Effector CD4-positive, alpha-beta T cell (primary cell): ENCODE measurements at places on chromosomes 11 and 22.

DNA sequence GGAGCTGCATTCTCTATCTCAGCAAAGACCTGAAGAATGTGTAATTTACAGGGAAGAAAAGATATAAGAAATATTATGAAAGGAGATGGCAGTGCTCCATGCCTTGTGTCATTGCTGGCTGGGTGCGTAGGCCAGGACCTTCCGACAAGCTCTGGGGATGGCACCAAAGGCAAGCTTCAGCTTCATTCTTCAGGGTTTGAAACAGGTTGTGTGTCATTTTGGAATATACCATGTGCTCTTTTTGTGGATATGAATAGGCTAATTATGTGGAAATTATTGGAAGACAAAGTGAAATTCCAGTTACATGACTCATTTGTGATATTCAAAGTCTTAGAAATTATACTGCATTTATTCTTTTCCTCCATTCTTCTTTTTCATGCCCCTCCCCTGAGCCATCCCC, 5.7 kb upstream of the KIRREL3 start:
- no peak for DNase-seq

DNA sequence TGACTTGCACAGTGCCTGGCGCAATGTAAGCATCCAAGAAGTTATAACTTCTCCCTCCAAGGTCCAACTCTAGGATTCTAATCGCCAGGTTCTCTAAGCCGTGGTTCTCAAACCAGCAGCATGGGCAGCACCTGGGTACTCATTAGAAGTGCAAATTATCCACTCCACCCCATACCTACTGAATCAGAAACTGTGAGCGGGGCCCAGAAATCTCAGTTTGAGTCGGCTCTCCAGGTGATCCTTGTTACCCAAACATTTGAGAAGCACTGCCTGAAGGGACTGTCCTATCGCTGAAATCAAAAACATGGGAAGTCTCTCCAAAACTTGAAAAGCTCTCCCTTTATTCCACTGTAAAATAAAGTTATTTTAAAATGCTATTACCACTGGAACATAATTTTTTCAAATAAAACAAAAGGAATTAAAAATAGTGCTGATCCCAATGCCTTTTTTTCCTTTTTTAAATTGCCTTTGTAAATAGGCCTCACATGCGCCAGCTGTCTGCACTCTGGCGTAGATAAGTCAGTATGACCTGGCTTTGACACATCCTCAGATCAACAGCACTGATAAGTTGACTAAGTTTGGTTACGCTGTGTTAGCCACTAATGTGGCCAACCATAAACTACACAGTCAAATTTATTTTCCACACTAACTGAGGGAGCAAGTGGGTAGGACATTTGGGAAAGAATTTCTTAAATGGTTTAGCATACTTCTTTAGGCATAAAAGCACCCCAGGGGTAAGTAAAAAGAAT, 8.4 kb upstream of the CTR9 start:
- no peak for DNase-seq

GRCh38 chr11:66604155-66604554, 11.2 kb downstream of the CCS start:
- DNase-seq: no peak

DNA sequence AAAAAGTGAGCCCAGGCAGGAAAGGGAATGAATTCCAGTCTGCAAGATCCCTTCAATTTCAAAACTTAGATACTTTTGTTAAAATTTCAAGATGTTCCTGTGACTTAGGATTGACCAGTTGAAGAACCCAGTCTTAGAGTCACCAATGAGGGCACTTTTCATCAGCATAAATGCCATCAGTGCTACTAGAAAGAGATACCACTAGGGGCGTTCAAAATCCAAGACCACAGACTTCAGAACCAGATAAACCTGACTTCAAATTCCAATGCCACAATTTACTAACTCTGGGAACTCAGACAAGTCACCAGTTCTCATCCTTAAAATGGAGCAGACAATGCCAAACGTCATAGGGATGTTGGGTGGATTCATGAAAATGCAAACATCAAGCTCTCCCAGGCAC, 523.2 kb downstream of the BUD13 start:
- no peak for DNase-seq

- no peak for DNase-seq
Measured at GRCh38 chr22:36052505-36052941, 23.9 kb upstream of the RBFOX2 start.

GRCh38 chr11:60589611-60590010, 74.4 kb downstream of the MS4A13 start:
- no peak for DNase-seq

DNA sequence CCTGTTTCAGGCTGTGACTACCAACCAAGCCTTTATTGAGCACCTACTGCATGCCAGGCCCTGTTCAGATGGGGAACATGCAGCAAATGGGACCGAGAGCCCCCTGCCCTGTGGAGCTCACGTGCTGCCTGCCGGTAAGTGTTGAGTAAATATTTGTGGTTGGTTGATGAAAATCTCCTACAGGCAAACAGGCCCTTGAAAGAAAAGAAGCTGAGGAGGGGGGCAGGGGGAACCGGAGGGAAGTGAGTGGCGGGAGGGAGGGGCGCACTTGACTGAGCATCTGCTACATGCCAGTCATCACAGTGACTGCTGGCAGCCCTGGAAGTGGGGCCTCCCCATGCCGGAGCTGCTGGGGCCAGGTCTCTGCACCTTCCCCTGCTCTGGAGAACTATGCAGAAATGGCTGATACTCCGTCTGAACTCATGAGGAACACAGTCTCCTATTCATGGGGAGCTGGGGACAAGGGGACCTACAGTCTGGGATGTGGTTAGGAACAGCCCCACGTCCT, 34.2 kb downstream of the MACROD1 start:
- DNase-seq: no peak

DNA sequence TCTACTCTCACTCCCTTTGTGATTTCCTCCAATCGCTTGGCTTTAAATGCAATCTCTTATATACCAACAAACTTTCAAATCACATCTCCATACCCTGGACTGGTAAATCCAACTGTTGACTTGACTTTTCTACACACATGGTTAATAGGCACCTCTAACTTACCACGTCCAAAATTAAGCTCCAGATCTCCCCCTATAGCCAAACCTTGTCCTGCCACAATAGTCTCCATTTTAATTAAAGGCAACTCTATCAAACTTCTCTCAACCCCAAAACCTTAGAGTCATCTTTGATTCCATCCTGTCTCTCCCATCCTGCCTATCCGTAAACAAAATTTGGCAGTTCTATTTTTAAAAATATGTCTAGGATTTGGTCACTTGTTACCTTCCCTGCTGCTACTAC, 141.8 kb upstream of the DDI1 start:
- no peak for DNase-seq

GRCh38 chr11:83122050-83122449, 34.9 kb upstream of the PCF11 start:
- no peak for DNase-seq

DNA sequence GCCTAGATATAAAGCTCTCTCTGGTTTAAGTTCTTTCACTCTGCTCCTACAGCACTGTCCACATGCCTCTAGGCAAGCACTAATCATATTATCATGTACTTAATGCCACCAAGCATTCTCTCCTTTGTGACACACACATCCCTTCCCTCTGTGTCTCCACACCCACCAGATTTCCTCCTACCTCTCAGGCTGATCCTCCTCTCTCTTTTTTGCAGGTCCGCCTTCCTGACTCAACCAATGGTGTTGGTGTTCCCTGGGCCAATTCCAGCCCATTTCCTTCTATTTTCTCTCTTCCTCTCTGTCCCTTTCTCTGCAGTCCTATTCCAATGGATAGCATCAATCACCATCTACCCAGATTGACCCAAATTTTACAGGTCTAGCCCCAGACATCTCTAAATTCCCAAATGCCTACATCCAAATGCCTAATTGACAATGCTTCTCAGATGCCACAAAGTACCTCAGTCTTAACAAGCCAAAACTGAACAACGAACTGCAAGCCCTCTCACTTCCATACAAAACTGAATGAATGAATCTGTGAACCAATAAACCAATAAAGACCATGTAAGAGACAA, 504 bp upstream of the ZNF215 start:
- DNase-seq: no peak

DNA sequence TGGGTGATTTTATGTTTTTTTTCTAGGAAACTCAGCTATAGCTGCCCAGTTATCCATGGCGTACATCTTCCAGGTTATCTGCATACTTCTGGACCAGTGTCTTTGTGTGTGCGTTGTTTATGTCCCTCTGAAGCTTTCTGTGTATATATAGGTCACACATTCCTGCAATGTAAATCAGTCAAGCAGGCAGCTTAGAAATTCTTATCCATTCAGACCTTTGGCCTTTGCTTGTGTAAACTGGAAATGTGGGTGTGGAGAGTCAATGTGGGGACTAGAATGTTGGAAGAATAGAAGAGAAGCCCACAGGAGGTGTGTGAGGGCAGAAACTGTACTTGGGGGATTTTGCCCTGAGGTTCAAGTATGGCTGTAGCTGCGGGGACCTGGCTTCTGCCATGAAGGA, 51.7 kb downstream of the BARX2 start:
- no peak for DNase-seq

DNA sequence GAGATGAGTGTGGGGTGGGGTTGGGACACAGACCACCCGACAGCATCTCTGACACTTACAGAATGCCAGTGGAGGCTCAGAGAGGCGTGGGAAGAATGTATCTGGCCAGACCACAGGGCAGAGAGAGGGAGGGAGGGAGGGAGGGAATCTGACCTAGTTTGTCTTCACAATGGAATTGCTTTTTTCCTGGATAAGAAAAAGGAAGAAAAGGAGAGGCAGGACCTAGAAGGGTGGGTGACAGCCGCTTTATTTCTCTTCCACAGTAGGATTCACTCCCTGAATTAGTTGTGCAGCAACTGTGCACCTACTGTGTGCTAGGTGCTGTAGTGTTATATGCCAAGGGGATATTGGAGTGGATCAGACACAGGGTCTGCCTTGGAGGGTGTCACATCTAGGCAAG, 3.7 kb downstream of the KCNK4 start:
- DNase-seq: no peak

- peak; percentile 9 for DNase-seq
Measured at GRCh38 chr22:31148953-31149627, 8.8 kb upstream of the PLA2G3 start.

GRCh38 chr11:19779740-19780139, 67.1 kb downstream of the NAV2 start:
- no peak for DNase-seq
